ENCODE measurements at places on chromosomes 12 and 14.

DNA sequence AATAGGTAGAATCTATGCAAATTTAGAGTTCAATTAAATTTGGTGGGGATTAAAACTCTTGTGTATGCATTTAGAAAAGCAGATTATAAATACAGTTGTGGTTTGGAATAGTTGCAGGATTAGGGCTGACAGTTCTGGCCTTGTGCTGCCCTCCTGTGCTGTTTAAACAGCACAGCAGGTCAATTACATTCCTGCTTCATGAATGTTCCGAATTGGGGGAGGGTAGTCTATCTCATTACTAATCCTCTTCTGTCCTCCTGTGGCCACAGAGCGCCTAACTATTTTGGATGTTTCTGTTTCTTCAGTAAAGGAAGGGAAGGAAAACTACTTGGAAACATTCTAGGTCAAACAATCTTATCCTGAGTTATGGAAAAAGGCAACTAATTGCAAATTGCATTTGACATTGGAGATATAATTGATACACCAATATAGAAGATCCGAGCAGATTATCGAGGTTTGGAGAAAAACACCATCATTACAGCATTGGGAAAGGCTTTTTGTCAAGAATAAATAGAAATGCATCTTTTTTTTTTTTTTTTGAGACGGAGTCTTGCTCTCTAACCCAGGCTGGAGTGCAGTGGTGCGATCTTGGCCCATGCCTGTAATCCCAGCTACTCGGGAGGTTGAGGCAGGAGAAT is 8.7 kb upstream of the GPR19 start:
- DNase-seq, result no peak

GRCh38 chr12:704516-705242 is 41.4 kb upstream of the NINJ2 start:
- no peak for DNase-seq

DNA sequence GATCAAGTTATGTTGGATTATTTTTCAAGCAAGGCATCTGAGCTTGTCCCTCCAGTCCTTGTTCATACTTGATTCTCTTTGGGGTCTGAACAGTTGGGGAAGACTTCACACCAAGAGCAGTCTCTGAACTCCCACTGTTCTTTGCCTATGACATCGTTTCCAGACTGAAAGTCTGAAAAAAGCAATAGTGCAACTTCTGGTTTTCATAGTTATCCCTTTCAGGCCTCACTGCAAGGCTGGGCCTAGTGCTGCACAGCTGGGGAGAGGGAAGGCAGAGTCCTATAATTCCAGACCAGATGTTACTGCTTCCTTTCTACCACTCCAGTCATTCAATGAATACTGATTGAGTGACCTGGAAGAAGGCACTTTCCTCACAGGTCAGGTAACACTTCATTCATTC is 187.1 kb upstream of the CCND2 start:
- DNase-seq, result no peak

DNA sequence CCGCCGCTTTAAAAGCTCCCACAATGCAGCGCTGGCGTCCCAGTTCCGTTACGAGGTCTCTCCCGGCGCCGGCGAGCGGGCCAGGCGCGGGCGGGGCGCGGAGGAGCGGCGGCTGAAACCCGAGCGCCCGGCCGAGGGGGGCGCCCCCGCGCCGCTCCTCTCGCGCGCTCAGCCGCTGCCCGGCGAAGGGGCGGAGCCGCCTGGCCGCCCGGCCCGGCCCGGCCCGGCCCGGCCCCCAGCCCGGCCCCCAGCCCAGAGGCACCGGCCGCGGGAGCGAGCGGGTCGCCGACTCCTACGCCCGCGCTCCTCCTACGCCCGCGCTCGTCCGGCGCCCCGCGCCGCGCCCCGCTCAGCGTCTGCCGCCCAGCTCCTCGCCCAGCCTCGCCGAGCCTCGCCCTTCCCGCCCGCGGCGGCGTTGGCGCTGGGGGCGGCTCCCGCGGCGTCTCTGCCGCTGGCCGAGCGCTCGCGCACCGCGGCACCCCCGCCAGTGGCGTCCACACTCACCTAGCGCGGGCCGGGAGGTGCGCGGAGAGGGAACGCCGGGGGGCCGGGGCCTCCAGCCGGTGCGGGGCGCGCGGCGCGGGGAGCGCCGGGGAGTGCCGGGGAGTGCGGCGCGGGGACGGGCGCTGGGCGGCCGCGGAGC is at the start of gene RASSF8:
Gene RASSF8 (plus strand): TSS at position 255 of the 643 bp plus-strand sequence. CDS start 96,662 bp downstream, outside the sequence.
- peak; percentile 23 for DNase-seq

- no peak for DNase-seq
These were observed 28.4 kb downstream of the IRAK3 start for GRCh38 chr12:66217342-66217917.

- DNase-seq, result no peak
These were observed 16.3 kb downstream of the MSRB3 start for GRCh38 chr12:65294641-65295262.

DNA sequence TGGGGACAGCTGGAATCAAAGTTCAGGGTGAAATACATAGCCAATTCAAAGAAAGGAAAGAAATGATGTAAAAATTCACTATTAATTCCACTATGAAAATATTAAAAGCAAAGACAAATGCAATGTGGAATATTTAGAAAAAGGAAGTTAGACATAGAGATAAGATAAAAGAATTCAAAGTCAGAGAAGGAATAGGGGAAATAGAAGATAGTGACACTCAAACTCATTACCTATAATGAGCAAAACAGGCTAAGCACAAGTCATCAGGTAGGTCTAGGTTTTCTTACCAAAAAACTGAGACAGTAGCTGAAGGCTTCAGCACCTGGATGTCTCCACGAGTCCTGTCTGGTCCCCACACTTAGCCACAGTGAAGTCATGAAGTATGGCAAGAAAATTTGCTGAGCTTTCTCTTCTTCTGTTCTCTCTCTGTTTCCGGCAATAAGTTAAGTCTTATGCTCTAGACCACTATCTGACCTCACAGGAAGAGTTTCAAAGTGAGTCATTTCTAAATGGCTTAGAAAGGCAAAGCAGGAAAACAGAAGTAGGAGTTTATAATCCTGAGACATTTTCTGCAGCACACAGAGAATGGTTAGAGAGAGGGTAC is at the start of gene C3AR1:
Gene C3AR1 (minus strand): TSS at position 369 of the 604 bp plus-strand sequence. CDS start 6,174 bp downstream, outside the sequence.
- peak; percentile 47 for DNase-seq

DNA sequence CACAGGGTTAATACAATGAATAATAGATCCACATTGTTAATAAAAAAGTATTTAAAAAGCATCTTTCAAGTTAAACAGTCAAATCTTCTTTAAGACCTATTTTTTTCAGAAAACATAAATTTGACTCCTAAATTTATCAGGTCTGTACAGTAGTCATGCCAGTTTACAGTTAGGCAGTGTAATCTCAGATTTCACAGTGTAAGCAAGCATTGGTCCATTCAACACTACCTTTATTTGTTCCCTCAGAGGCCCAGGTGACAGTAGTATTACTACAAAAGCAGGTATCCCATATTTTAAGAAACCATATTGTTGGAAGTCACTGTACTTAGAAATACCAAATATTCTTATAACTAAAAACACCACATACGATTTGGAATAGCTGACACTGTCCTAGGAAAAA is 6.1 kb downstream of the ATP2B1 start:
- DNase-seq, result no peak

- DNase-seq, result peak; percentile 93
These were observed 538 bp upstream of the GABARAPL1 start for GRCh38 chr12:10211940-10212738.

- peak; percentile 39 for DNase-seq
These were observed at the start of gene CISTR for GRCh38 chr12:53751336-53752191. CISTR (minus strand) TSS chr12:53751979.
